ENCODE measurements at places on chromosomes 16 and 17. TPM values are rescaled to one million over a fixed set of nuclear protein-coding genes. Genes with fewer than 3 reads are reported as not detected.
A peak's percentile ranks its signal among the peaks of the same experiment; 100 is the strongest.

Gene ITGA3
- total RNA-seq: 37.2 TPM

Gene CDH3
- total RNA-seq: 41.4 TPM

Gene ITGAX
- total RNA-seq: 3.3 TPM

Gene LGALS9C
- 2.7 TPM for total RNA-seq

Gene FBXO39
- total RNA-seq: 0.30 TPM

DNA sequence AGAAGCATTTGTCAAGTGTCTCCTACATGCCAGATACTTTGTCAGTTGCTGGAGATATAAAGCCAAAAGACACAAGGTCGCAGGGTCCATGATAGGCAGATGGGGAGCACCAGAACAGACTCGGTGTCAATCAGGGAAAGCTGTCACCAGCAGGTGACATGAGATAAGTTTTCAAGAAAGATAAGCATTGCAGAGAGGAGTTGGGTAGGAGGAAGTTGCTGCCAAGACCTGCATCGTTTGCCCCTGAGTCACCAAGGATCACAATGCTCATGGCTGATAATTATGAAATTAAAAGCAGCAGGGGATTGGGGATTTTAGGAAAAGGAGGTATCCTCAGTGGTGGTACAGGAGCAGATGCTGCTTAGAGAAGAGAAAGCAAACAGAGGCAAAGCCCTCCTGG lies 551.1 kb upstream of the CDH11 start:
- DNase-seq: no peak

DNA sequence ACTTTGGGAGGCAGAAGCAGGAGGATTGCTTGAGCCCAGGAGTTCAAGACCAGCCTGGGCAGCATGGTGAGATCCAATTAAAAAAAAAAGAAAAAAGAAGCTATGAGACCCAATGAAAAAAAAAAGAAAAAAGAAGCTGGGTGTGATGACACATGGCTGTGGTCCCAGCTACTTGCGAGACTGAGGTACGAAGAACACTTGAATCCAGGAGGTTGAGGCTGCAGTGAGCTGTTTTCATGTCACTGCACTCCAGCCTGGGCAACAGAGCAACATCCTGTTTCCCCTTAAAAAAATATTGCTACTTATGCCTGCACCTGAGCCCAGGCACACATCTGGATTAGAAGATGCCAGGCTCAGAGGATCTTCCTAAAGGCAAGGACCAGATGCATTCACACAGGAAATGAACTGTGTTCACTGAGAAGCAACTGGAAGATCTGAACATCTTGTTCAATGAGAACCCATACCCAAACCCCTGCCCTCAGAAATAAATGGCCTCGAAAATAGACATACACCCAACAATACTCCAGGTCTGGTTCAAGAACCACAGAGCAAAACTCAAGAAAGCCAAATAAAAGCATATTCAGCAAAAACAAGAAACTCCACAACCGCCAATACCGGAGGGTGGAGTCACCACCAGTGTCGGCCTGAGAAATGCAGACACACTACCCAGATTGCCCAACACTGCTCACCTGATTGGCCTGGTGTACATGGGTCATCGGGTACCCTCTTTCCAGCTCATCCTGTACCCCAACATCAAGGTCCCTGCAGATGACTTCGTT lies 4.4 kb downstream of the RNF135 start:
- no peak for DNase-seq

- DNase-seq: no peak
Measured at GRCh38 chr17:27206447-27206846, 87.5 kb upstream of the WSB1 start.

GRCh38 chr17:40671282-40671681 lies 6.3 kb upstream of the KRT222 start:
- DNase-seq: no peak

GRCh38 chr16:57537194-57537505 lies 779 bp upstream of the CCDC102A start:
- no peak for DNase-seq

DNA sequence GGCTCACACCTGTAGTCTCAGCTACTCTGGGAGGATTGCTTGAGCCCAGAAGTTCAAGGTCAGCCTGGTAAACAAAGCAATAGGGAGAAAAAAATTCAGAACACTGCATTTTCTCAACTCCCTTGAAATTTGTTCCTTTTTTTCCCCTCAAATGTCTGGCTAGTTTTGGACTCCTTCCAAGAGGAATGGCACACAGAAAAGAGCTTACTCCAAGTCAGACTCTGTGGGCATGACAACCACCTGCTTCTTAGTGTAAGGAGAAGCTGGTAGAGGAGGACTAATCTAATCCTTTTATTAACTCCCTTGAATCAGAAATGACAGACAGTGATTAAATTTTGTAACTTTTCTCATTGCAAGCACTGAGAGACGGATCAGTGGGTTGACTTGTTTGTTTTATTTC lies 27.9 kb upstream of the HYDIN start:
- no peak for DNase-seq

- DNase-seq: no peak
Measured at GRCh38 chr16:64469906-64470702, 651.8 kb downstream of the CDH11 start.

DNA sequence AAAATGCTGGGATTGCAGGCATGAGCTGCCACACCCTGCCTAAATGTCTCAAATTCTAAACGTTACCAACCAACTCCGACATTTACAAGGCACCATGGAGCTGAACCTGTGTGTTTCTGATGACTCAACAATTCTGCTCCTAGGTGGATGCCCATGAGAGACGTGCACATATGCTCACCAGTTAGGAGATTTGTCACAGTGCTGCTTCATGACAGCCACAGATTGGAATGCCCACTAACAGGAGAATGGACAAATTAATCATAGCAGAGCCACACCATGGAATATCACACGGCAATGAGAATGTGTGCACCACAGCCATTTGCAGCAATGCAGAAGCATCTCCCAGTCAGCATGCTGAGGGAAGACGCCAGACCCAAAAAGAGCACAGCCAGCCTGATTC lies 8.0 kb upstream of the KCNG4 start:
- DNase-seq: no peak

- DNase-seq: no peak
Measured at GRCh38 chr17:77496401-77496801, 355.6 kb downstream of the SEC14L1 start.

DNA sequence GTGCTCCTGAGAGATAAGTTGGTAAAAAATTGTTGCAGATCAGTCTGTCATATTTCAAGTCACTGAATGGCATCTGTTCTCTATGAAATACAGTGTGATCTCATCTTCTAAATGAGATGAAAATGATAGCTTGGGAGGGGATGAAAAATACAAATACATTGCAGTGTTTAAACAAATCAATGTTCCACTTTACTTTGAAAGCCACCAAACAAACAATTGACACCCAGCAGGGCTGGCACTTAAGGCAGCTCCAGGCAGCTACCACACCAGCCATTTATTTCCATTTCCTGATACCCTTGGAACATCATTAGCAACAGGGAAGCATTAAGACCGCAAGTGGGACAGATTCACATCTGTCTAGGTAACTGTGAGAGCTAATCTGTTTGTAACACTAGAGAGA lies 827.6 kb upstream of the KIF2B start:
- DNase-seq: no peak

DNA sequence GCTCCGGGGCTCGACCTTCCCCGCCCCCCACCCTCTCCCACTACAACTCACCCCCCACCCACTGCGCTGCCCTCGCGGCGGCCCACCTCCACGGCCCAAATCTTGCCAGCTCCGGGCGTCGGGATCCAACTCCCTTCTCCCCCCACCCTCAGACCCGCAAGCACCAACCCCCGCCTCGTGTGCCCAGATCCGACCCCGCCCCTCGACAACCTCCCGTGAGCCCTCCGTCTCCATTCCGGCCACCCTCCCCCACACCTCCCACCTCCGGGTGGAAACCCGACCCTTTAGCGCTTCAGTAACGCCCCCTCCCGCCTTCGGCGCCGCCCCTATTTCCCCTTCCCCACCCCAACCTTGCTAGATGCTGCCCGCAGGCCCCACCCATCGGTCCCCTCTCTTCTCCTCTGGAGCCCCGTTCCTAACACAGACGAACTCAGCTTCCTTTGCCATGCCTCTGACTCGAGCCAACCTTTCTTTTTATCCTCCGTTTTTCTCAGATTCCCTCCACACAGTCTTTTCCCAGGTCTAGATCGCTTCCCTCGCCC lies 717 bp downstream of the UBE2Z start:
- DNase-seq: peak; percentile 89

DNA sequence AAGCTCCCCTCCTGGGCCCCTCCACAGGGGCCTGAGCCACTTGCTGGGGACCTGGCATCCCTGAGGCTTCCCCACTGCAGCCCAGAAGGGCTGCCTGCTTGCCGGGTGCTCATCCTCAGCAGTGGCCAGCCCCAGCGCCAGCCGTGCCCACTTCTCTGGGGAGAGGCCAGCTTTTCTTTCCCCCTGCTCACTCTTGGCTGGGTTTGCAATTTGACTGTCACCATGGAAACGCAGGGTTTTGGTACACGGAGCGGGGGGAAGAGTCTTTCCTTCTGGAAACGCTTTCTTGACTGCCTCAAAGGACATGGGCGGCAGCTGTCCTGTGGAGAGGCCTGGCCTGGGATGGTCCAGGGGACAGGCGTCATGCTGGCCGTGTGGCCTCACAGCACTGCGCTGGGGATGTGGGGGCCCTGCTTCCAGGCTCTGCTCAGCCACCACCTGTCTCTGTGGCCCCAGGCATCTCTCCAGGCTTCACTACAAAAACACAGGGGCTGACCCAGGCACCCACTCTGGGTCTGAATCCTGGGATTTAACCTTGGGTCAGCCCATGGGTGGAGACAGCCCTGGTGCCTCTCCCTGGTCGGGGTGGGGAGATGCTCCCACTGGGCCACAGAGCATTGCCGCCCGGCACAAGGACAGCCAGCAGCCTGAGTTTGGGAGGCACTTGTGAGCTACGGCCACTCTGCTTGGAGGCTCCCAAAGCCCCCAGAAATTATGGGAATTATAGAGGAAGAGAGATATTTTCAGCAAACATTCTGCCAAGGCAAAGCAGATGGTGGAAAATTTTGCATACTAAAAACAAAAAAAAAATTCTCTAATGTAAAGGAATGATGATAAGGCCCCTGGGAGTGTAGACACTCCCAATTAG lies 45.9 kb upstream of the DOC2B start:
- peak; percentile 36 for DNase-seq

DNA sequence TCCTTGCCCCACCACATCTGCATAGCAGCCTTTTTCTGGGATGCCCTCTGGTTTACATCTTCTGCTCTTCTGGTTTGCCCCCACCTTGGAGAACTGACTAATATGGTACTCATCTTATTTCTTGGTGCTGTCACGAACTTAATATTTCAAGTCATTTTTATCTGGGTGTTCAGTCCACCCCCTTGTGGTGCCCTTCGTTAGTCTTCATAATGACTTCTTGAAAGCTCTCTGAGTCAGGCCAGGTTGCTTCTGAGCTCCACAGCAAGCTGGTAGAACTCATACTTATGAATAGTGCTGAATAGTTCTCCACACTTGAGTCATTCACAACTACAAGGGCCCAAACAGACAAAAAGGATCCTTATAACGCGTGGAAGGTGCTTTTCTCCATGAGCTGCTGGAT lies 35.8 kb upstream of the TEKT3 start:
- no peak for DNase-seq

- DNase-seq: no peak
Measured at GRCh38 chr16:81155769-81156168, 59.6 kb upstream of the GCSH start.

DNA sequence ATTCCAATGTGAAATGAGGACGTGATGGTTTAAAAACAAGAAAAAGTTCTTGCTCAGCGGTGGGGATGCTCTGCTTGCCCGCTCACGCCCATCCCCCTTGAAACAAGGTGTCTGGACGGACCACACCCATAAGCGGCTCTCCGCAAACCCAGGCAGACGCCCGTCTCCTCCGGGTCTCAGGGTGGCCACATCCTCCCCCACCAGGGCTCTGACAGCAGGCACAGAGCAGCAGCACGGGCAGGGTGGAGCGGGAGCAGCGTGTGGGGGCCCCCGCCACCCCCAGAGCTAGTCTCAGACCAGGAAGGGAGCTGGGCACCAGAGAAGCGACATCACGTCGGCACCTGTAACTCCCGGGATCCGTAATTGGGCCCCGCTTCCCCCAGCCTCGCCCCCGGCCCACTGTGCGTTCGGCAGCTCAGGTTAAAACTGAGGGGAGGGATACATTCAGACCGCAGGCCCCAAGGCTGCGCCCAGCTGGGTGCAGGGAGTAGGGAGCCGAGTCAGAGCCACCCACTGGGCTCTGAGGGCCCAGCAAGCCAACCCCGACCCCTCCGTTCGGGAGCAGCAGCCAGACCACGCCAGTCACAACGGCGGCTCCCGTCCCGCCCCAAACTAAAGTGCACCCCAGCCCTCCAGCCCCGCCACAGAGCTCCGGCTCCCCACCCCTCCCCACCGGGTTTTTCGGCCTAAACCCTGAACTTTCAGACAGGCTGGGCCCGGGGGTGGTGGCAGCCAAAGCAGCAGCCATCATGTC lies 22.0 kb downstream of the CLUH start:
- no peak for DNase-seq

GRCh38 chr16:68954911-68955635 lies 111.7 kb downstream of the TANGO6 start:
- DNase-seq: no peak

DNA sequence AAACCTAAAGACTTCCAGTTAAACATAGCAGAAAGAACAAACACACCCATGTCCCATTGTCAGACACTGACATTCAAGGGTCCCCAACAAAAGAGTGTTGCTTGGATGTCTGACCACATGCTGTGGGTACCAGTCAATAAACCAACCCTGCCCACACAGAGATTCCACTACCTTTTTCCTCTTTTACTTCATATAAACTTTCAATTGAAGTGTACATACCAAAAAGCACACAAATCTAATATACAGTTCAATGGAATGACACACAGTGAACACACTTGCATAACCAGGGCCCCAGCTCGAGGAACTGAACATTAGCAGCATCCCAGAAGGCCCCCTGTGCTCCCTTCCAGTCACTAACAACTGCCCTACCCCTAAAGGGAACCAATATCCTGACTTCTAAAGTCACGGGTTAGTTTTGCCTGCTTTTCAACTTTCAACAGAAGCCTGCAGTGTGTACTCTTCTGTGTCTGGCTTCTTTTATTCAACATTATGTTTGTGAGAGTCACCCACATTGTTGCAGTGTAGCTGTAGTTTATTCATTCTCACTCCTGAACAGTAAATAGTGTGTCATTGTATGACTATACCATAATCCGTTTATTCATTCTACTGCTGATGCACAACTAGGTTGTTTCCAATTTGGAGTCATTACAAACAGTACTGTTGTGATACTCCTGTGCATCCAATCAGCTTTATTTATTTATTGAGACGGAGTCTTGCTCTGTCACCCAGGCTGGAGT lies 18.0 kb downstream of the CFDP1 start:
- DNase-seq: no peak

- no peak for DNase-seq
Measured at GRCh38 chr17:42675965-42676423, 800 bp downstream of the PLEKHH3 start.
